ENCODE measurements at places on chromosomes 16 and 17.

- DNase-seq = no peak
Measured at GRCh38 chr17:81090361-81091136, 55.6 kb downstream of the BAIAP2 start.

DNA sequence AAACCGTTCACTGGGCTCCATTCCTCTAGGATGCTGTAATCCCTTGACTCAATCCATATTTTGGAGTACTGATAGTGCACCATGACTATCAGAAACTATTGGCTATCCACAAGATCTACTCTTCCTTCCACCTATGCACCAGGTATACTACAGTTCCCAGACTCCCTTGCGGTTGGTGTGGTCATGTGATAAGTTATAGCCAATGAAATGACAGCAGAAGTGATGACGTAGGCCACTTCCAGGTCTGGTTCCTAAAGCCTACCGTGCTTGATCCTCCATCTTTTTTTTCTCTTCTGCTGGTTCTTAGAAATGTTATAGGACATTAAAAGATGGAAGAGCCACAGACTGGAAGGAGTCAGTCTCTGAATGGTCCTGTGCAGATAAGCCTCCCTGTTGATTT lies 278.8 kb upstream of the C16orf82 start:
- DNase-seq = no peak

GRCh38 chr17:55652114-55652823 lies 70.4 kb downstream of the TMEM100 start:
- no peak for DNase-seq

DNA sequence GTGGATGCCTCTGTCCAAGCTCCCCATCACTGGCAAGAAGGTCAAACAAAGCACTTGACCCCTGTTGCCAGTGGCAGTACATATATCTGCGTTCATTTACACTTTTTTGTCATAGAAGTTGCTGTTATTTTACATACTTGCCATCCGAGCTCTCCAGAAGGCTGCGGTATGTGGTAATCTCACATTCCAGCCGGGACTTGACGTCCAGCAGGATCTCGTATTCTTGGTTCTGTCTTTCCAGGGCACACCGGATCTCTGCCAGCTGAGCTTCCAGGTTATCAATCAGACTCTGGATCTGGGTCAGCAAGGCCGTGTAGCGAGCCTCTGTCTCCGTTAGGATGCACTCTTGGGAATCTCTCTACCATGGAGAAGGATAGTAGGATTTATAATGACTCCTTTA lies 6.6 kb downstream of the KRT39 start:
- no peak for DNase-seq

DNA sequence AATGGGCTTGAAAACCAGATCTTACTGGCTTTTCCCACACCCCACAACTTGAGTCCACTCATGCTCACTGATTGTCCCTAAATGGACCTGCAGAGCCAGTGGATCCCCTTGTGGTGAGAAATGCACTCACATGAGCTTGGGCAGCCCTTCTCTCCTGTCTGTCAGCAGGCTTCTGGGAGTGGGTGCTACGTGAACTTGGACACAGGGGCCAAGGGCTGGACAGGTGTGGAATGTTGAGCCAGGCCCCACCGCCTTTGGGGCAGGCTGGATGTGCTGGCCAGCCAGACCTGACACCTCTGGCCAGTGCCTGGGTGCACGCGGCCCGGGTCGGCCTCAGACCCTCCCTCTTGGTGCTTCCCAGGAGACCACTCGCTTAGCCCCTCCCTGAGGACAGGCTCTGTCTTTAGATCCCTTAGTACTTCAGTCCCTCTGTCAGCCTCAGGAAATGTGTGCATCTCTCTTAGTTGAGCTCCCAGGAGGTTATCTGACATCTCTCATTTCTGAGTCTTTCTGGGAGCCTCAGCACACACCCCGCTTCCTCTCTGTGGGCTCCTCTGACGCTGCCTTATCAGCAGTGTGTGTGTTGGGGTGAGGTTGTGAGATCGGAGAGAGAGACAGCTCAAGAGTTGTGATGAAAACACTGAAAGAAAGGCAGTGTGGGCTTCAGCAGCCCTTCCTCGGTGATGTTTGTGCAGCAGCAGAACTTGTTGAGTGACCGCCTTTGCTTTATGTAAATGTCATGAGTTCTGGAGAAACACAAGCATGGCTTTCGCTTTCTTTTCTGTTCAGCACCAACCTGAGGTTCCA lies 117.0 kb downstream of the RAB11FIP4 start:
- DNase-seq = peak; percentile 47

- DNase-seq = no peak
Measured at GRCh38 chr16:67537270-67537635, 8.6 kb downstream of the RIPOR1 start.

GRCh38 chr17:72931635-72932034 lies 160.9 kb downstream of the SLC39A11 start:
- no peak for DNase-seq
